ENCODE measurements at places on chromosomes 16 and 17.
A peak's percentile ranks its signal among the peaks of the same experiment; 100 is the strongest.

- no peak for DNase-seq
Observed at GRCh38 chr17:77531641-77532040, 390.9 kb downstream of the SEC14L1 start.

DNA sequence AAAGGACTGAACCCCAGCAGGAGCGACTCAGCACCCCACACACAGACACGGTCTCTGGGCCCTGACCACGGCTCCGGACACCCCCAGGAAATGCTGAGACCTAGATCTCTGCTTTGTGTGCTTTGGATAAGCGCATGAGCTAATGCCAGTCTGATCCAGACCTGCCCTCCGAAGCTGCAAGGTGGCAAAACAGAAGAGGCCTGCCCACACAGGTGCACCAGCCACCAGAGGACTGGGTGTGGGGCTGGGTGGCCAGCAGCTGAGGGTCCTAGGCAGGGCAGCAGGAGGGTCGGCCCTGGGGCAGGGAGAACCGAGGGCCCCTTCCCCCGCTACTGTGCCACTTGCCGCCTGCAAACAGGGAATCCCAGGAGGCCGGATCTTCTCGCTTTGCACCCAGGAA is 30.7 kb upstream of the EIF1 start:
- DNase-seq: no peak

DNA sequence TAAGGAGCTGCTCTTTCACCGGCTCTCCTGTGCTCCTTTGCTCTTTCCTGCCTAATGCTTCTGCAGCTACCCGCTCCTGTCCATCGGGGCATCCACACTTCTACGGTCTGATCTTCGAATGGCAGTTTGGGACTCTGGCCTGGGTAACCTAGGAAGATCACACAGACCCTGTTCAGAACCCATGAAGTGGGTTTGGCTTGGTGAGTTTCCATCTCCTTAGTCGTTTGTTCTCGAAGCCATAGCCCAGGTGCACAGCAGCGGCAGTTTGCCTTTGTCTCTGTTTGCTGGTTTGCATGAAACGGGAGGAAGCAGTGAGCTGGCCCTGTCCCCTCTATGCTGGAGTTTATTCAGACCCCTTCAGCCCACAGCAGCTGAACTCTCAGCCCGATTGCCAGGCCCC is 29.0 kb downstream of the PSMD7 start:
- no peak for DNase-seq

- no peak for DNase-seq
Observed at GRCh38 chr16:48350736-48351135, 34.5 kb downstream of the SIAH1 start.

DNA sequence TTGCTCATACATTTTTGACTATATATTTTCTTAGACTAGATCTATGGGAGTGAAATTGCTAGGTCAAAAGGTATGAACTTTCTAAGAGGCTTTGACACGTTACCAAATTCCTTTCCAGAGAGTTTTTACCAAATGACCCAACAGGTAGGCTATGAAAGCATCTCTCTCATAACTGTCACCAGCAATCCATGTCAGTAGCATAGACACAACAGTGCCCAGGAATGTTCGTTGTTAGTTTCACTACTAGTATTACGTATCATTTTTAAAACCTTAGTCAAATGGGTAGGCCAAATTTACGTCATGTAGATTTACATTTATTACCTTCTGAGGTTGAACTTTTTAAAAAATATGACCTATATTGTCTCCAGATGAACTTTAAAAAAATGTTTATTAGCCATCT is 66.8 kb downstream of the MARCHF10 start:
- no peak for DNase-seq

DNA sequence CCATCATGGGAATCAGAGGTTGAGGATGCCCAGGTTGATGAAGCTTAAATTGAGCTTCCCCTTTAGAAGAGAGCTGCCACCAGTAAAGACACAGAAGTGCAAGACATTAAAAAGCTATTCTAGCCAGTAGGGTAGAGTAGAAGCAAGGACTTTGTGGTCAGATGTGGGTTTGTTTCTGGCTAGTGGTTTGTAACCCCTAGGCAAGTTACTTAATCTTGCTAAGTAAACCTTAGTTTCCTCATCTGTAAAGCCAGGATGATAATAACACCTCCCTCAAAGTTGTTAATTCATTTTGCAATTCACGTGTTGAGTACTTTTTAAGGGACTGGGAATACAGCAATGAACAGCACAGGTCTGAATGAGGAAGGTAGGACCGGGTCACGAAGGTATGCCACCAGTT is 3.6 kb downstream of the SNTB2 start:
- DNase-seq: no peak

DNA sequence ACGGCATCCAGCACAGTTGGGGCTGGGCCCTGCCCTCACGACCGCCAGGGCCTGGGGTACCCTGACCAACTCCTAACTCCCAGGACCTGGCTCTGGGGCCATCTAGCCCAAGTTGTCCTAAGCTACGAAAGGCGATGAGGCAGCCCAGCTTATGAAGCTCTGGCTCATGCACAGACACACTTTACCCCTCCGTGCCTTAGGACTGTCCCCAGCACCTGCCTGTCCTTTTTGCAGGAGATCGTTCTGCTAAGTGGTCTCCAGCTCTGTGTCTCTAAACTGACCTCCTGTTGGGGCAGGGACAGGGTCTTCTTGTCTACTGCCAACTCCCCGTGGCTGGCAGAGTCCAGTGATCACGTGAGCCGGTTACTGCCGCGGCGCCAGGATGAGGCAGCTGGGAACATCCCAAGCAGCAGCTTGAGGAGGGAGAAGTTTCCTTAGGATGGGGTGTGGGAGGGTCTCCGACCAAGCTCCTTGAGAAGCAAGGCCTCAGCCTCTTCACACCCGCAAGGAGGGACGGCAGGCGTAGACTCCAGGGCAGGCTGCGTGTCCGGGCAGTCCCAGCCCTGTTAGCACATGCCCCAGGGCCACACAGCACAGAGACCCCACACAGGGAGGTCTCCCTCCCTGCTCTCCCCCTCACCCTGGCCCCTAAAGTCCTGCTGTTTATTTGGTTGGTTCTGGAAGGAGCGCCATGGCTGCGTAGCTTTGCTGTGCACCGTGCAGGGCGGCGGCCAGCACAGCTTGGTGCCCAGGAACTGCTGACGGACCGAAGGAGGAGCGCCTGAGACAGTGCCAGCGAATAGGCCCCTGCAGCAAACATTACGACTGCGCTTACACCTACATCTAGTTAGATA is 16.4 kb upstream of the METRNL start:
- no peak for DNase-seq

- no peak for DNase-seq
Observed at GRCh38 chr16:77472262-77472661, 37.4 kb upstream of the ADAMTS18 start.

DNA sequence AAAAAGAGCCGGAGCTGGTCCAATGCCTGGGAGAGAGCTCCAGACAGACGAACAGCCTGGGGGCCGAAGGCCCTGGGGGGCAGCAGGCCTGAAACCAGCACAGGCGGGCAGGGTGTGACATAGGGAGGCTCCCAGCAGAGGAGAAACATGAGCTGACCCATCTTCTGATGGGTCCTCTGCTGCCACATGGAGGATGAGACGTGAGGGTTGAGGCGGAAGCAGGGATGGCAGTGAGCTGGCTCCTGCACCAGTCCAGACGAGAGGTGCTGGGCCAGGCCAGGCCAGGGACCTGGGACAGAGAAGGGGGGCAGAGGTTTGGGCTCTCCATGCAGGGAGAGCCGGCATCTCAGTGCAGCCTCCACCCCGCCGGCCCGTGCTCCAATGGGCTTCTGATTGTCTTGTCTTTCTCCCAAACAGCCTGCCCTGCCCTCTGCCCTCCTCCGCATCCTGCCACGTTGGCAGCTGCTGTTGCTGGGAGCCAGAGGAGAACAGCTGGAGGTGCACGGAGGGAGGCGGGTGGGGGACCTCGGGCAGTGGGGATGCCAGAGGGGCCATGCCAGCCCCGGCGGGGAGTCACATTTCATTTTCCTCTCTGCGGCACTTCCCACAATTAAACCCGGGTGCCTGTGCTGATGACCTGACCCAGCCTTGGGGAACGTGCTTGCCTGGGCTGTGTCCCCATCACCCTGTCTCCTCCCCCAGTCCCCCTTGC is 139.1 kb upstream of the GSE1 start:
- DNase-seq: peak; percentile 63

DNA sequence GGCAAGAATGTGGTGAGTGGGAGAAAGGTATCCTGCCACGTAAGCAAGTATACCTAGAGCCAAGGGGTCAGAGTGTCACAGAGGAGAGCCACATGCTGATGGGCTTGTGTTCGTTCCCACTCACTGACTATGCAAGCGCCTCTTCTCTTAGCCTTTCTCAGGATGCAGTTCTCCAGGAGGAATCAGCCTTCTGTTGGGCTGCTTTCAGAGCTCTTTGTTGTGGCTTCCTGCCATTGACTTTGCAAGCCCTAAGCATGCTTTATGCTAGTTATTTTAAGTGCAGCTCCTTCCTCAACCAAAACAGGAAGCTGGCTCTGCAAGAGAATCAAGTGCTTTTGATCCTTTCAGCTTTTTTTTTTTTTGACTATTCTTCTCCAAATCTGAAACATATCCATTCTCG is 66.6 kb downstream of the SIAH1 start:
- no peak for DNase-seq

DNA sequence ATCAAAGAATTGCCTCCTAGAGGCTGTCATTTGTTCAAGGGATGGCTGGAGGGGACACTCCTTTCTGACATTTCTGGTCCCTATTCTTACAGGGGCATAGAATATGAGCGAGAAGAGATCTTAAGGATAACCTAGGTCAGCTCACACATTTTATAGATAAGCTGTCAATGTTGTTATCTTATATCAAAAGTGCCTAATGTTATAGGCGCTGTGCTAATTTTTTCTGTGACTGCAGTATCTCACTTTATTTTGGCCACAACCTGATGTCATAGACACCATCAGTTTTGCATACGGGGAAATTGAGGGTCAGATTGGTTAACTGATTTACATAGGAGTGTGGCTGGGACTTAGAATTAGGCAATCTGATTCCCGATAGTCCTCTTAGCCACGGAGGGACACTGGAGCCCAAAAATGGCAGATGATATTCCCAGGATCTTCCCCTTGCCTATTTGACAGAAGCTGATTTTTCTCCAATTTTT is 1.2 kb downstream of the CPD start:
- DNase-seq: no peak

- DNase-seq: no peak
Observed at GRCh38 chr17:76255801-76256429, 9.2 kb upstream of the UBALD2 start.

DNA sequence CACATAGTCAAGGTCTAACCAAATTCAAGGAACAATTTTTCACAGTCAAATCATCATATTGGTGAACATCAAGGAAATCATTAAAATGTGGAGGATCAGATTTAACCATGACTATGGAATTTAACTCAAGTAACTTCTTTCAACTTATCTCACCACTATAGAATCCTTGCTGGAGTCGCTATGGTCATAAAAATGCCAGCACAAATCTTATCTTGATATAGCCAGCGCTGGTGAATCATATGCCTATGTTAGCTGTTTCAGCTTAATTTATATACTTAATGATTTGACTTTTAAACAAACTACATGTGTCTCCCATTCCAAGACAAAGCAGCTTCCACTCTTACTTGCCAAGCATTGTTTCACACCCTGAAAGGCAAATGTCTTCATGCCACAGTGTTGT is 416.4 kb downstream of the CDH11 start:
- no peak for DNase-seq
